T1000 (cell line): ENCODE measurements at places on chromosomes 16 and 17.
A peak's percentile ranks its signal among the peaks of the same experiment; 100 is the strongest.

DNA sequence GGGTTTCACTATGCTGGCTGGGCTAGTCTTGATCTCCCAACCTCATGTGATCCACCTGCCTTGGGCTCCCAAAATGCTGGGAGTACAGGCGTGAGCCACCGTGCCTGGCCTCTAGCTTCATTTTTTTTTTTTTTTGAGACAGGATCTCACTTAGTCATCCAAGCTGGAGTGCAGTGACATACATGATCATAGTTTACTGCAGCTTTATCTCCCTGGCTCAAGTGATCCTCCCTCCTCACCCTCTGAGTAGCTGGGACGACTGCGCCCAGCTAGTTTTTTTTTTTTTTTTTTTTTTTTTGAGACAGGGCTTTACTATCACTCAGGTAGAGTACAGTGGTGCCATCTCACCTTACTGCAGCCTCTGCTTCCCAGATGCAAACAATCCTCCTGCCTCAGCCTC lies 9.7 kb downstream of the RPA1 start:
- no peak for DNase-seq

DNA sequence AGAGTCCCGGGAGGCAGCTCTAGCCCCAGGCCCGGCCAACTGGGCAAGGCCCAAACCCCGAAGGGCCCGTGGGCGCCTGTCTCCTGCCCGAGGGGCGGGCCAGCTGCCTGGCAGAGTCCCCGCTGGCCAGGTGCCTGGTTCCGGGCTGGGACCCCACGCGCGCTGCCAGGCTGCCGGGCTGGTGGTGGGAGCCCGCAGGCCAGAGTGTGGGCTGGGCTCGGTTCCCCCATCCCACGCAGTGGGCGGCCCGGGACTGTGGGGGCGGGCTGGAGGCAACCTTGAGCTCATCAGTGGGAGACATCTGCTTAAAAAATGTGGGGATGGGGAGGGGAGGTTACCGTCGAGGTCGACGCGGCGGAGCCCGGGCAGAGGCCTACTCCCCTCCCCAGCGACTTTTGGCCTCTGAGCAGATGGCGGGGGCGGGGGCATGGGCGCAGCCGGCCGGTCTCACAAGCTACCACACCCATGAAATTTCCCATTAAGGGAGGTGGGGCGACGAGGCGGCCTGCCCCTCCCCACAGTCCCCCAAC lies 176.4 kb upstream of the GSE1 start:
- no peak for DNase-seq

- no peak for DNase-seq
Measured at GRCh38 chr17:64185101-64185500, 55.2 kb upstream of the ERN1 start.

DNA sequence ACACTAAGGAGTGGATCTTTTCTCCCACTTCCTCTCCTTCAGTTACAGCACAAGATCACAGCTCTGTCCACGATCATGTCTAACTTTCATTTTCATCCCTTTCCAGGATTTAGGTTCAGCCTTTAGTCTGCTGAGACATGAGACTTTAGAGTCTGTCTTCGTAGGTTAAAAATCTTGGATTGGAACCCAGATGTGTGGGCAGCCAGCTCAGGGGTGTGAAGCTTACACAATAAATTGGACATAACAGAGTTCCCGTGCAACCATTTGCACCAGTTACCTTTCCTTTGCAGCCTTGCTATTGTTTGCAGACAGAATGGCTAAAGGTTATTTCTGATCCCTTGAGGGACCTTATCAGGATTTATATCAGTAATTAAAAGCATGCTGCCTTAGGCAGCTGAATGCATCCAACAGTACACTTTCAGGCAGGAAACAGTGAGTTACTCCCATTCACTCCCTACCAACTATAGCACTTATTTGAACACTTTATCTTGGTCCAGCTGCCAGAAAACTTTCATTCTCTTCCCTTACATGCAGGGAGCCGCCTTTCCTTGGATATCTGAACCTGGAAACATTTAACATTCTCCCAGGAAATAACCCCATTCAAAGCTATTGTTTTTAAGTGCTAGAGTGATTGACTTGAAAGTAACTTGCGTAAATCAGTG lies 87.3 kb downstream of the TMEM100 start:
- DNase-seq = no peak

DNA sequence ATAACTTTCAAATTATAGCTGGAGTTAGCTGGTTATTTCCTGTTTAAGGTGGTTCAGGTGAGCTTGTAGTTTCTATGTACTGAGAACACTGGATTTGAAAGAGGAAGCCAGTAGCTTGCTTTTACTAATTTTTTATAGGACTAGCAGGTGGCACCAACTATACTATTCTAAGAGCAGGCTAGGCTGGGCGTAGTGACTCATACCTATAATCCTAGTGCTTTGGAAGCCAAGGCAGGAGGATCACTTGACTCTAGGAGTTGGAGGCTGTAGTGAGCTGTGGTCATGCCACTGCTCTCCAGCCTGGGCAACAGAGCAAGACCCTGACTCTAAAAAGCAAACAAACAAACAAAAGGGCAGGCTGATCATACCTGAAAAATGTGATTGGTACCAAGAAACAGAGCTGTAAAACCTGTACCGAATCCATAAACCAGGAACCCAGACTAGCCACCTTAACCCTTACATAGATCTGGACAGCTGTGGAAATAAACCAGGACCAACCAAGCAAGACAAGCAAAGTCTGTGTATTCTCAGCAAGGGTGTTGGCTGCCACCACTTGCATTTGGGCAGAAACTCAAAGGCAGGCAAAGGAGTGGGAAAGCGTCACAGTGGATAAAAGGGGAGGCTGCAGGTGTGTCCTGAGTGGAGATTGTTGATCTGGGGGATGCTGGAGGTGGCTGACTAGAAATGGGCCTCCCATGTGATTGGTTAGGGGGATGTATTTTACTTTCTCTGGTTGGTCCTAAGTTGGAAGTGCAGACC lies 36.3 kb downstream of the SLC47A1 start:
- no peak for DNase-seq

GRCh38 chr17:12302711-12303110 lies 282.0 kb downstream of the MAP2K4 start:
- no peak for DNase-seq

DNA sequence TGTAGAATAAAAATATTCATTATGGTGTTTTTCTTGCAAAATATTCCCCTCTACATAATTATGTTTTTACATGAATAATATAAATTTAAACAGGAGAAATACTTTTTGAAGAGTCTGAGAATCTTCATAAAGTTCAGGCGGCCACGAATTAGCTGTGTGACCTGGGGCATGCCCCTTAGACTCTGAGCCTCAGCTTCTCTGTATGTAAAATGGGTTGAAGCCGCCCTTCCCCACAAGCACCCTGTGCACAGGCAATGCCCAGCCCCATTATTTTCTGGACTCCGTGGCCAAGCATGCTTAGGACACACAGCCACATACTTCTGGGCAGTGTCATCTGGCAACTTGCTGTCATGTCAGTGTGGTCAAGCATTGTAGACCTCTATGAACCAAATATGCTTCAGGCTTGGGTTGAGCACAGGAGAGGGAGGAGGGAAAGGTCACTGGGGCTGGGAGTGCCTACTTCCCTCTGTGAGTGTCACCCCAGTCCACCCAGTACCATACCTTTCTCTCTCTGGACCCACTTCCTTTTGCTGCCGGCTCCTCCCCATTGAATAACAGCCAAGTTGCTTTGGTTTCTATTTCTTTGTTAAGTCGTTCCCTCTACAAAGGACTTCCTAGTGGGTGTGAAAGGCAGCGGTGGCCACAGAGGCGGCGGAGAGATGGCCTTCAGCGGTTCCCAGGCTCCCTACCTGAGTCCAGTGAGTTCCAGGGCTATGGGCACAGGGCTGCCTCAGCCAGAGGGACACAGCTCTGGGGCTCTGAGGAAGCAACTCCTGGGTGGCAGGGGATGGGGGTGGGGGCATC lies at the start of gene LGALS9:
LGALS9 (plus strand) TSS at position 582 of the 804 bp plus-strand sequence; CDS start at position 660, 78 bp downstream.
- DNase-seq = no peak

DNA sequence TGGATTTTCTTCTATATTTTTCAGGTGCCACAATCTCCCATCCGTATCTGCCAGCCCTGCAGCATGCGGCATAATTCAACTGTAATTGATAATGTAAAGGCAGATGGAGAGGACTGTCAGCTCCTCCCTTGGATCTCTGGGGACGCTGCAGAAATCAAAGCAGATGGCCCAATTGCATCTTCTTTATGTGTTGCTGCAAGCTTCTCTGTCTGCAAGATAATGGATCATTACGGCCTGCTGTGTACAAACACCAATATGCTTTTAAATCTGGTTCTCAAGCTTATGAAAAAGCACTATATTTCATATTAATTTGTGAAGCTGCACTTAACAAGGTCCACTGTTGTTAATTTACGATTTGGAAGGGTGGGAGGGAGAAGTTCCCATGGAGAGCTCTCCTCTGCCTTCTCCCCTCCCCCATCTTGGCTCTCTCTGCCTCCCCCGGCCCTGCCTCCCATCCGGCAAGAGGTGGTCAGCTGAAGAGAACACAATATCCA lies 607.5 kb downstream of the TOX3 start:
- no peak for DNase-seq

DNA sequence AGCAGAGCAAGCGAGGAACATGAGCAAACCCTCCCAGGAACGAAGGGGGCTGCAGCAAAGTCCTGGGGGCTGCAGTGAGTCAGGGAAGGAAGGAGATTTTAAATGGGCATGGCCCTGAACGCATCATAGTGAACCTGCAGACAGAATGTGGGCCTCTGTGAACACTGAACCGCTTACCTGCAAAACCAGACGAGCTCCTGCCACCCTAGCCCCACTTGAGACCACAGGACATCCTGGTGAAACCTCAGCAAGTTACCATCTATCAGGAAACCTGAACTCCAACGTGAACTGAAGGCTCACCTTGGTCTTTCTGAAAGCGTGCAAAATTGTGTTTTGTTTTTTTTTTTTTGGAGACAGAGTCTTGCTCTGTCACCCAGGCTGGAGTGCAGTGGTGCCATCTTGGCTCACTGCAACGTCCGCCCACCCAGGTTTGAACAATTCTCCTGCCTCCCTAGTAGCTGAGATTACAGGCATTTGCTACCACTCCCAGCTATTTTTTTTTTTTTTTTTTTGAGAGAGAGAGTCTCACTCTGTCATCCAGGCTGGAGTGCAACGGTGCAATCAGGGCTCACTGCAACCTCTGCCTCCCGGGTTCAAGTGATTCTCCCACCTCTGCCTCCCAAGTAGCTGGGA lies 30.8 kb downstream of the FANCA start:
- no peak for DNase-seq

- DNase-seq = no peak
Measured at GRCh38 chr17:48760411-48760810, 31.9 kb upstream of the HOXB13 start.

DNA sequence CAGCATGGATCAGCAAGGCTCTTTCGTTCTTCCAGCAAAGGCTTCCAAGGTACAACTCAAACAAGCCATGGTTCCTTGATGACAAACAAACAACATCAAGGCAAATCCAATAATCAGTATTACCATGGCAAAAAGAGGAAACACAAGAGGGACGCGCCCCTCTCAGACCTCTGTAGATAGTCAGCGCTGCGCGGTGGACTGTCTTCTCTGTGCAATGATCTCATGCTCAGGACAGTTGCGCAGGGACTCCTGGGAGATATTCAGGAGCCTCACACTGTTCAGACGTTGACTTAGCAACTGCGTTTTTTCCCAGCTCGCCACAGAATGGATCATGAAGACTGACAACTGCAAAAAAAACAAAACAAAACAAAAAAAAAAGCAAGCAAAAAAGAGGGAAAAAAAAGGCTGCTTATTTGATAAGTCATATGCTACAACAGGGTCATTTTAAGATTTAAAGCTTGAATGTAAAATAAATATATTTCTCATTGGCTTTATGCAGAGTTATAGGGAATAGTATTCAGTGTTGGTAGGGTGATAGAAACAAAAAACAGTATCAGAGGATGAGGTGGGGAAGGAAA lies 37.1 kb upstream of the ADCY7 start:
- DNase-seq = no peak

DNA sequence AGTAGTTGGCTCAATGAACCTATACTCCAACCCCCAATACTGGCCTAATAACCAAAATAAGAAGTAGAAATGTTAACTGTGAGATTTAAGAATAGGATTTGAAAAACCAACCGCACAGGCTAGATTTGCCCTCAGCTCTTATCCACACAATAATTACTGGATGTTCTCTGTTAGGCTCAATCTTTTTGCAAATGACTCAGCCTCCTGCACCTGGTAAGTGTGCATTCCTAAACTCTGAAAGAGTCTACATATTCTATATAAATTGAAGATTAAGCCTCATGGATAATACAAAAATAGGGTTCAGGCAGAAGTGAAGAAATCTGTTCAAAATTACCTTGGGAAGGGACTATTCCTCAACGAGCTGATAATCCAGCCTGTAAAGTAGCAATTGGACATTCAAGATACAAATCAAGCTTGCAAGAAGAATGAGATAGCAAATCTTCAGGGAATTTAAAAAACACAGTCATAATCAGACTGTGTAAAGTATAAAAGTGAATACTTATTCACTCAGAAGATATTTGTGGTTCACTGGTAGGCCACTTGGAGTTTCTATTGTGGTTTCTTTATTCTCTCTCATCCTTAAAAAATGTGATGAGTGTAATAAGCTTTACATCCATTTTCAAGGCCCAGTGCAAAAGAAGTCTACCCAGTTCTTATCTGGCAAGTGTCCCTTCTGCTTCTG lies 931.9 kb upstream of the SOX9 start:
- DNase-seq = peak; percentile 9

GRCh38 chr17:21678393-21679081 lies 13.8 kb upstream of the KCNJ18 start:
- DNase-seq = no peak

DNA sequence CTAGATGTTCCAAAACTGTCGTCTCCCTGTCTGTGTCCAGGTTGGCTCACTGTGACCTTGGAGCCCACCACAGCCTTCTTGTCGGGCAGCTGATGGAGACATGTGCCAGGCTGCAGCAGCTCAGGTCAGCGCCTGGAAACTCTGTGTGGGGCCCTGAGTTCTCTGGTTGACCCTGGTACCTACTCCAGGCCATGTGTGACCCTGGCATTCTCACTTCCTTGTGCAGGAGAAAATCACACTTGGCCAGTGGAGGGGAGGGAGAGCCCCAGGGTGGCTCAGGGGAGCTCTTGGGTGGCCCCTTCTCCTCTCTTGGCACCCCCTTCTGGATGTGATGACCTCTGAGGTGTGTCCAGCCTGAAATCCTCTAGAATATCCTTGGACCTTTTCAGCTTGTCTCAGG lies 25.0 kb upstream of the CPNE2 start:
- no peak for DNase-seq

DNA sequence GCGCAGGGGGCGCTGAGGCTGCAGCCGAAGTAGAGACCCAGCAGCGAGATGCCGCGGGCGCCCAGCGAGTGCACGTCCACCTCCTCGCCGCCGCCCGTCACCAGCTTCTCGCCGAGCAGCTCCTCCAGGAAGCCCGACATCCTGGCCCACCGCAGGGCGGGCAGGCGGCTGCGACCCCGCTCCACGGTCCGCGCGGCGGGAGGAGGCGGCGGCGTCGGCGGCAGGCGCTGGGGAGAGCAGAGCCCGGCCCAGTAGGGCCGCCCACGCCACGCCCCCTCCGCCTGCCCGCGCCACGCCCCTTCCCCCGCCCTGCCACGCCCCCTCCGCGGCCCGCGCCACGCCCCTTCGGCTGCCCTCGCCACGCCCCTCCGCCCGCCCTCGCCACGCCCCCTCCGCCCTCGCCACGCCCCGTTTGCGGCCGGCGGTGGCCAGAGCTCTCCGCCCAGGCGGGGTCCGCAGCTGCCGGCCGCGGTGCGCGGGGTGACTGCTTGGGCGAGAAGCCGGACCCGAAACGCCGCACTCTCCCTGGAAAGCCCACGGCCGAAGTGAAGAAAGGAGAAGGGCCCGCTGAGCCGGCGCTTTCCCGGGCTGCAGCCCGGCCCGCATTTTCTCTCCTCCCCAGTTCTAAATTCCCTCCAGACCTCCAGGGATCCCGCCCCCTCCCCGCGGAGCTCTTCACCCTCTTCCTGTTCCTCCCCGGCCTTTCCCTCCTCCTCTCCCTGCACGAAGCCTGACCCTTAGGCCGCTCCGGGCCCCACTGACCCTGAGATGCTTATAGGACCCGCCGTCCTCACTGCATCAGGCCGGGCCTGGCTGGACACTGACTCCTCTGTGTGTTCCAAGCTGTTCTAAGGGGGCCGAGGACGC lies at the start of gene NXN:
NXN (minus strand) TSS at position 238 of the 867 bp plus-strand sequence.
- peak; percentile 85 for DNase-seq
